ENCODE measurements at places on chromosomes 4 and X.

DNA sequence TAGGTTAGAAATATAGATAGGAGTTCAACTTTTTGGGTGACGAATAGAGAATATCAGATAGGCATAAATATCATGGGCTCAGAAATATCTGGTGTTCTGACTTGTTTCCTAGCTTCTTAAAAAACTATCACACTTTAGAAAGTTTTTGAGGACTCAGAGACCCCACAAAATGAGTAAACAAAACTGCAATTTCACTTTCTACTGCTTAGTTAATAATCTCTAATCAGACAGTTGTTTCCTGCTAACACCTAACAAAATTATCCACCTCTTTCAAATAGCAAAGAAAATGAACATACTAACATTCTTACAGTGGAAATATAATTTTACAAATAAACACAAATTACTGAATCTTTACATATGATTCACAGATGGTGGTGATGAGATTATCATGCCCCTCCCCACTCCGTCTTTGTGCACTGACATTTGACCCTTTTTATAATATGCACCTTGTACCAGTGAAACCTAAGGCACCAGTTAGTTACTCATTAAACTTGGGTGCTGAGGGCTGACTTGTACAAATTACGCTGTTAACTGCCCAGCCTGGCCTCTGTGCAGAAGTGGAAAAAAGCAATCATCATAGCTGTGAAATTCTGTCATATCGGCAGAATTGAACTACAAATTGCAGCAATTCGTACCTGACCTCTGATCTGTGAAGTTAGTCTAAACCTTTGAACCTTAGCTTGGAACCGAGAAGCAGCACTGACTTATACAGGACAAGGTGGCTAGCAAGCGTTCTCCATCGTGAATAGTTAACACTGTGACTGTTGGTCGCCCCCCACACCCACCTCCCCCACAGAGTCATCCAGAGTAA lies 138.7 kb downstream of the CHRNA9 start:
- DNase-seq: no peak

DNA sequence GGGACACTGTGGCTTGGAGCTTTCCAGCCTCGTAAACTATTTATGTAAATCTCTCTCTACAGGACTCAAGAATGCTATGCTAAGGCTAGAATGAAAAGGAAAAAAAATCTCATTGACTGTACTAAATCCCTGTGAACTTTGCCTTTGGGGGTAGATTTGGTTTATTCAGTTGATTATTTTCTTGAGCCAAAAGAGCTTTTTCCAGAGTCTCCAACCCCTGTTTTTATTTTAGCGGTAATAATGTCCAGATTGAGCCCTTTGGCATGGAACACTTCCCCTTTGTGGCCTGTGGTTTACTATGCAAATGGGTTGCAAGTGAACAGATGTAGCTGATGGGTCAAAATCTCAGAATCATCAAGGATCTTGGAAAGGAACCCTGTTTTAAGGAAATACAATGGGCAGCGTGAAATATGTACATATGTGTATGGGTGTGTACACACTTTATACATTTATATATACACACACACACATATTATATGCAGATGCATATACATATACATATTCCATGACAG lies 72.9 kb downstream of the FAM9B start:
- no peak for DNase-seq

GRCh38 chrX:14865201-14865600 lies 7.7 kb downstream of the FANCB start:
- no peak for DNase-seq

GRCh38 chr4:17650406-17650805 lies 36.0 kb downstream of the MED28 start:
- no peak for DNase-seq

GRCh38 chrX:54540289-54540688 lies 10.3 kb downstream of the GNL3L start:
- peak; percentile 16 for DNase-seq

GRCh38 chr4:107130157-107130556 lies 94.0 kb upstream of the DKK2 start:
- no peak for DNase-seq

GRCh38 chr4:2341911-2342652 lies 76.4 kb downstream of the ZFYVE28 start:
- no peak for DNase-seq

- DNase-seq: peak; percentile 20
Observed at GRCh38 chrX:38045538-38046096, 39.3 kb downstream of the SYTL5 start.

DNA sequence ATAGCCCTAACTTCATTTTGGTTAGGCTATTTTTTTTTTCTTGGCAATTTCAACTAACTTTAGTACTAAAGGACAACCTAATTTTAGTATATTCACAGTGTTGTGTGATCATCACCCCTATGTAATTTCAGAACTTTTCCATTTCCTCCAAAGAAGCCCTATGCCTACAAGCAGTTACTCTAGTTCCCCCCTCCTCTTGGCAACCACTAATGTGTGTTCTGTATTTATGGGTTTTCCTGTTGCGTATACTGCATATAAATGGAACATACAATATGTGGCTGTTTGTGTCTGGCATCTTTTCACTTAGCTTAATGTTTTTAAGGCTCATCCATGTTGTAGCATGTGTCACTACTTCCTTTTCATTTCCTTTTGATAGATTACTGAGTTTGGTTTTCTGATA lies 57.6 kb downstream of the N4BP2 start:
- no peak for DNase-seq

Data from uterus (tissue), 4 donors.